Fibroblast of villous mesenchyme (primary cell): ENCODE measurements at places on chromosomes 11 and 22. TPM values are rescaled to one million over a fixed set of nuclear protein-coding genes. Genes with fewer than 3 reads are reported as not detected.

DNA sequence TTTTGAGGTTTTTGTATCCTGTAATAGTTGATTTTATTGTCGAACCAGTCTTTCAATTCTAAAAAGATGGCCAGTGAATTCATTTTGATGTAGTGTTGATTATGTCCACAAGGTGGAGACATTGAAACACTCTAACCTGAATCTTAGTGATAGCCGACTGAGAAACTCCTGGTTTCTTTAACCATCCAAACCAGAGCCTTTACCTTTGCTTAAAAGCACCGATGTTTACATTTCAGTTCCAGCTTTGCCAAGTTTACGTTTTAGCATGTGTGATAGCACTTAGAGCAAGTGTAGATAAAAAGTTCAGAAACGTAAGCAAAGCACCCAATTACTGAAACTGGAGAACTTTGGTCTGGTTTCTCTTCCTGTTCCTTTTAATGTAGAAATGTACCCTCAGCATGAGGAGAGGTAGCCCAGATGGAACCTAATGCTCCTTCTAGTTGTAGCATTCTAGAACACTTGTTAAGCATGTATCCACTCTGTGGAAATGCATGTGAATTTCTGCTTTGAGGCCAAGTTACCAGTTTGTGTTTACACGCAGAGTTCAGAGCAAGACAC is 208.6 kb downstream of the DBX1 start:
- peak; percentile 68 for DNase-seq

DNA sequence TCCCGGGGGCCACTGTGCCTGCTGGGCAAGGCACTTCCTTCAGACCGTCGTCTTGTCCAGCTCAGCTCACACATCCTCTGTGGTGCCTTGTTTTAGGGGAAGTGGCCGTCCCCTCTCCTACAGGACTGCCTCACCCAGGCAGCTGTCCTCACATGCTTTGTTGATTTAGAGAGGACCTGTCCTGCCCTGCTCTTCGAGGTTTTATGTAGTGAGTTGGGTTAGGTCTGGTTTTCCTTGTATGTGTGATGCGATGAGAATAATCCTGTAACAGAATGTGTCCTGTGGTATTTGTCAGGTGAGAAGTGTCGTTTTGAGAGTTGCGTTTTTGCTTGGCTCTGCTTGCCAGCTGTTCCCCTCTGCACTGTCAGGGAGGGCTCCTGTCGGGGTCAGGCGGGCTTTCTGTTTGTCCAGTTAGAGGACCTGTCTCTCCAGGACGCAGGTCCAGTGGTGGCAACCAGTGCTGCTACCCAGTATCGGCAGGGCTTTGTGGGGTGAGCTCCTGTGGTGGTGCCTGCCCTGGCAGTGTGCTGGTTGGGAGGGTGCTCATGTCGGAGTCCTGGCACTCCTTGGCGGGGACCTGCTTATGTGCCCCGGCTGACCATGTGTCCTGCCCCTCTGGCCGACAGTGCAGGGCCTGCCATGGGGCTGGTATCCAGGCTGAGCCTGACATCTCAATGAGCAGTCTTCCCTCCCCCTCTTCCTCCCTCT is 41.3 kb downstream of the MUC6 start:
- DNase-seq, result no peak

DNA sequence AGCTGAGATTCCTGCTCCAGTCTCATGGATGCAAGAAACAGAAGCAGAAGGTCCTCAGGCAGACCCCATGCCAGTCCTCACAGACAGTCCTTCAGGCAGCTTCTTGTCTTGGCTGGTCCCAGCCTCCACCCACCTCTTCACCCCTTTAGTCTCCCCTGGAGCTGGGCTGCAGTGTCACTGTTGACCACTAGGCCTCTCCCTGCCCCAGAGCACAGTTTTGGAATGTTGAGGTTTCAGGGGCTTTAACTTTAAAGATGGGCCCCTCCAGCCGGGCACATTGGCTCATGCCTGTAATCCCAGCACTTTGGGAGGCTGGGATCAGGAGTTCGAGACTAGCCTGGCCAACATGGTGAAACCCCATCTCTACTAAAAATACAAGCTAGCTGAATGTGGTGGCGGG is 39.5 kb upstream of the GCAT start:
- no peak for DNase-seq

Gene HTR3B
- total RNA-seq, result not detected in 2 replicates
